ENCODE measurements at places on chromosomes 1 and 21.

GRCh38 chr1:67676287-67676686 is 8.7 kb upstream of the GADD45A start:
- no peak for DNase-seq

- no peak for DNase-seq
Measured at GRCh38 chr1:47224676-47225399, 7.2 kb downstream of the TAL1 start.

DNA sequence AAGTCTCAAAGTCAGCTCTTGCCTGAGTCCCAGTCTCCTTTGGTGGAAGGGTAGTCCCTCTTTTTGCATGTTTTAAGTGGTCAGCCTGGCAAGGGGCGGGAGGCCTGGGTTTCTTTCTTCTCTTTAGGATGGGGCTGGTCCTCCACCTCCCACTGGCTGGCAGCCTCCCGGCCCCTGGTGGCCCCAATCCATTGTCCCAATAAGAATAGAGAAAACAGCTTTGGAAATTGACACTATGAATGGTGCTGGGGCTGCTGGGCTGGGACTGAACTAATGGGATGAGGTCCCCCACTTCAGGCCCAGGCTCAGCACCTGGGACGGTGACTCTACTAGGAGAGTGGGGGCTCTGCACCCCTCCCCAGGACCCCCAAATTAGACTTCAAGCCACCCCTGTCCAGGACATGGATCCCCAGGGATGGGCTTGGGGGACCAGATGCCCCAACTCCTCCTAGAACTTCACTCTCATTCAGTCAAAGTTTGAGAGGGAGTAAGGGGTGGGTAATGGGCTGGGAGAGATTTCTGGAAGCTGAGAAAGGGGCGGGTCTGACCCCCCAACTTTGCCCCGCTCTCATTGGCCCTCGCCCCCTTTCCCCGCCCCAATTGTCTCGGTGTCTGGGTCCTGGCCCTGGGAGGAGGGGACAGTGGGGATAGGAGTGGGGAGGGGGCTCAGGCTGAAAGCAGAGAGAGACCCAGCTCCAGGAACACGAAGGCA is 18.2 kb downstream of the SLC27A3 start:
- no peak for DNase-seq

GRCh38 chr1:159429074-159429861 is 2.7 kb upstream of the OR10J4 start:
- DNase-seq, result no peak

DNA sequence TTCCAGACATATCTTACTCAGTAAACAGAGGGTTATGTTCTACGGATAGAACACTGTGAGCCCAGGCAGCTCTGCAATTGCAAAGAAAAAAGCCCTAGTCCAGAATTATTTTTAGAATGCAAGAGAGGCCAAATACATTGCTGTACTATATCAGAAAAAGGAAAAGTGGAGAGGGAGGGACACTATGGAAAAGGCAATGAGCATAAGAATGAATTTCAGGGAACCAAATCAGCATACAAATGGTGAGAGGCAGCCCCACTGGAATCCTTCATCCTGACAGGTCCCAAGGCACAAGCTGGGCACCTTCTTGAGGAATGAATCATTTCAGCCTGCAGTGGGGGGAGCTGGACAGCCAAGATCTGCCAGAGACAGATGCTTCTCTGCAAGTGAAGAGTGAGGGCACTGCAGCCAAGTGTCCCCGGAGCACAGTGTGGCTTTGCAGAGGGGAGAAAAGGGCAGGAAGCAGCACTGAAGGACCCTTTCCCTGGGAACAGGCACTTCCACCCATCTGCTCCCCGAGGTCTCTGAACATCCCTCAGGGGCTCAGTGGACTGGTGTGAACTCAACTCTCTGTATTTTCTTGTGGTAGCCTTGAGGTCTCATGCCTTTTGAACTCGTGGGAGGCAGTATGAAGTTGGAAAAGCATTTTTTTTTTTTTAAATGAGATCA is 115.6 kb downstream of the XCL2 start:
- peak; percentile 36 for DNase-seq

DNA sequence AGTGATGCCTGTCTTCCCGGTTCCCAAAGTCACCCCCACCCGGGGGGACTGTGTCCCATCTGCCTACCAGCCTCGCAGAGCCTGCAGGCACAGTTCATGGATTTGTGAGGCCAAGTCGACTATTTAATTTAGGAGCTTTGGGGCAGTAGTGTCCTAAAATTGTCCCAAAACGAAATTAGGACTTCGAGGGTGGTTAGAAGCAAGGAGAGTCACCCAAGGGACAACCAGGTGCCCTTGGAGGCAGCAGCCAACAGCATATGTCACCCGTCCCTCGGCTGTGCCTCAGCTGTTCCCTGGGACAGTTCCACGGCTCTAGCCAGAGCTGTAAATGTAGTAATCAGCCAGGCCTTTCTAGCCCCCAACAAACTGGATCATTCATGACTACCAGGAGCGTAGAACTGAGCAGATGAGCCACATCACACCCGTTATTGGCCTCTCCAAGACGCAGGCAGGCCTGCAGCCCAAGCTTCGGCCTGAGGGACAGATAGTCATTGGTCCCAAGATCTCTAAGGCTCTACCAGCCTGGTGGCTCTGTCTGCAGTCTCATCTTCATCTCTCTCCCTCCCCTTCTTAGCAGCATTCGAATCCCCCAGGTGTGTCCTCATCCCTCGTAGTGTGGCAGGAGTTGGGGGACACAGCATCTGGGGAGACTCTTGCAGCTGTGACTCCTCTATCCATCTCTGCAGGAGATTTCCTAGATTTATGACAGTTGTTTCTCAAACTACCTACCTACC is 2.9 kb downstream of the PAX7 start:
- DNase-seq, result no peak

DNA sequence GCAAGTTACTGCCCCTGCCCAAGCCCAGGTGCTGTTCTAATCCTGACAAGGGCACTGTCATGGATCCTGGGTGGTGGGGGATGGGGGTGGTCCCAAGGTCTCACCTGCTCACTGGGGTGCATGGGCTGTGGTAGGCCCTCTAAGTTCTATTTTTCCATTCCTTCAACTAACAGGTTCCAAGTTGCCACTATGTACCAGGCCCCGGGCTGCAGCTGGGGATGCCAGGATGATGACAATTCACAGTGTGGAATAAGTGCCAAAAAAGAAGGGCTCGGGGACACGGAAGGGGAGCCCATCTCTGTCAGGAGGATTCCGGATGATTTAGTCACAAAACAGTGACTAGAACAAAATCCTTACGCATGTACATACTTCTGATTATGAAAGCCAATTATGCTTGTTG is 76.0 kb downstream of the STUM start:
- DNase-seq, result no peak

- DNase-seq, result no peak
Measured at GRCh38 chr1:16158993-16159831, 3.3 kb upstream of the EPHA2 start.

DNA sequence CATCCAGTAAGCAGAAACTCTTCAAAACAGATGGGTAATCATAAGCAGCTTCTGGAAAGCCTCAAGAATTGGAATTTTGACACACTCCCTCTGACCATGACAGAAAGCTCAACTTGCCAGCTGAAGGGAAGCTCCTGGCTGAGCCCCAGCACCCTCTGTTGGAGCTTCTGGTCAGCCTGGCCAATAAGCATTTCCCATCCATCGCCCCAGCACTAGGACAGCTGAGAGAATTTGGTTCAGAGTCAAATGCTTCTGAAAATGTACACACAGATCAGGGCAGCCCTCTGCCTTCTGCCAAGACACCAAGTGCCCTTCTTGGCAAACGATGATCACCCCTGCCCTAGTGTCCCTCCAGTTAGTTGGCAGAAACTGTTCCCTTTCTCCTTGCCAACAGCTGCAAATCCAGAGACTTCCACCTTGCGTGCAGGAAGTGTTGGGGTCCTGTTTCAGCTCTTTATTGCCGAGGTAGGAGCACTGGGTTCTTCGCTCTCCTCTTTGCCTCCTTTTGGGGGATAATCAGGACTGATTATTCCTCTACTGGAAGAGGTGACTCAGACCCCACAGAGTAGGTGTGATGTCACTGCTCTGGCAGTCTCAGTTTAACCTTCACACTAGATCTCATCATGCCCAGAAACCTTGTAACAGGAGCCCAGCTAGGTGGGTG is 11.9 kb downstream of the PIGV start:
- peak; percentile 80 for DNase-seq

DNA sequence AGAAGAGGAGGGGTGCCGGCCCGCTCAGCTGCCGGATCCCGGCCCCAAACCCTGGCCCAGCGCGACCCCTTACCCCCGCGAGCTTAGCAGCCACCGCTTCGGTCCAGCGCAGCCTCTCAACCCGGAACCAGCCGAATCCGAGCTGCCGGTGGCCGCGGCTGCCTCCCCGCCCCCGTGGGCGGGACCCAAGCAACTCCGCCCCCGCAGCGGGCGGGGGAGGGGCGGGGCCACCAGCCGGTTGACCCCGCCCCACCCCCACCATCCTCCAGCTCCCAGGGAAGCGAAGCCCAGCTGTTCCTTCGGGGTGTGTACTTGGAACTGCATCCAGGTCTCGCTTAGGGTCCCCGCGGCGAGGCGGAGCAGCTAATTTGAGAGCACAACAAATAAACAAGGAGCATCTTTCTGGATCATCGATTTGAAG is at the start of gene TRIM62:
Gene TRIM62, minus strand, starts transcription at position 123 of the 421 bp plus-strand sequence. CDS start 611 bp downstream, outside the sequence.
- peak; percentile 90 for DNase-seq

- DNase-seq, result no peak
Measured at GRCh38 chr1:170166518-170167180, 20.9 kb downstream of the NTMT2 start.

GRCh38 chr1:70675737-70676156 is 264.7 kb downstream of the CTH start:
- DNase-seq, result no peak

- DNase-seq, result no peak
Measured at GRCh38 chr1:6347641-6348487, 45.7 kb downstream of the ACOT7 start.

GRCh38 chr1:160282807-160283206 is 2.1 kb downstream of the PEX19 start:
- DNase-seq, result no peak

- DNase-seq, result no peak
Measured at GRCh38 chr1:48600182-48600581, 128.2 kb upstream of the SPATA6 start.

GRCh38 chr1:96557336-96557735 is 164.2 kb upstream of the PTBP2 start:
- DNase-seq, result no peak

DNA sequence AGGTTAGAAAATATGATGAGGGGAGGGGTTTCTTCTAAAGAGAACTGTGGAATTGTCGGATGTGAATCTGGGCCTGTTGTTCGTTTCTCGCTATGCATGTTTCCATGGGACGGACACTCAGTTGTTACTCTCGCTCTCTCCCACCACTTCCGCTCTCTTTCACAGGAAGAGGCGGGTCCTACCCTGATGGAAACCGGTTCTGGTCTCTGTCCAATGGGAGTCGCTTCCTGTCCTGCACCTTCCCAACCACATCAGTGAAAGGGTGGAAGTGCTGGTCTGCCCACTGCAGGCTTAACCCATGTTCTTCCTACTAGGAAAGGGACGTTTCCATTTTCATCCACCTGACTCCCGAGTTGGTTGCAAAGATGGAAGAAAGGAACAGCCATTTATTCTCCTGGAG is 119.4 kb downstream of the KCNJ15 start:
- DNase-seq, result no peak

DNA sequence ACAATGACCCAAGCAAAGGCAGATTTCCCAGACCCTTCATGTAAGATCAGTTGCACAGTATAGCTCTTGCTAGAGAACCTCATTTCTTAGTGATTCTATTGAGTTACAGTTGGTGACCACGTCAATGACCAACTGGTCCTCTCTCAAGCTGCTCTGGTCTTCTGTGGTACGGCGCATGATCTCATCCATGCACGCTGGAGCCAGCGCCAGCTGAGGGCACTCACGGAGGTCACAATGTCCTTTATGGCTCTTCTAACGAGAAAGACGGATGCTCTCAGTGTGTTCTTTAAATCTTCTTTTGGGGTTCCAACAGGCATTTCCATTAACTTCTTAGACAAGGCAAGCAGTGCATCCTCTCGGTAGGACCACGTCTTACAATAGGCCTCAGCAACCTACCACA is 22.3 kb downstream of the CEP104 start:
- no peak for DNase-seq

- DNase-seq, result no peak
Measured at GRCh38 chr1:160049101-160049500, 17.3 kb upstream of the PIGM start.

- DNase-seq, result peak; percentile 75
Measured at GRCh38 chr1:84619383-84620102, 45.3 kb upstream of the CTBS start.

- DNase-seq, result no peak
Measured at GRCh38 chr1:43853161-43853921, 80.3 kb upstream of the ARTN start.

DNA sequence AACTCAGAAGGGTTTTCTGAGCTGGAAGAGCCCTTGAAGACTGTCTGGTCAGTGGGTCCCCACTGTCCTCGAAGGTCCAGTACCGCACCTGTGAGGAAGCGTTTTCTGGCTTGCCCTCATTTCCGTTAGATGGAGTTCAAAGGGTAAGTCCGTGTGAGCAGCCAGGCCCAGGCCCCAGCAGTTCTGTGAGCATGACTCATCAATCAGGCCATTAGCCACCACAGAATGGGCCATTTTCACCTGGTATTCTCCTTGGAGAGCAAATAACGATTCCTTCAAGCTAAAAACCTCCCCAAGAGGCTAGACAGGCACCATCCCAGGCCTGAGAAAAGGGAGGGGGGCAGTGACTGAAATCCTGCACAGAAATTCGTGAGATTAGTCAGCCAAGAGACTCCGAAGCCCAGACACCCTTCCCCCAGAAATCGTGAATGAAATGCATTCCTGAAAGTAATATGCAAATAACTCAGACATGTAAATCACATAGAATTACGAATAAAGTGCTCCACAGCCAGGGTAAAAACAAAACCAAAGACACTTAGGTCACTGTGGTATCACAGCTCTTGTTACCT is 66.0 kb downstream of the BCAR3 start:
- no peak for DNase-seq

DNA sequence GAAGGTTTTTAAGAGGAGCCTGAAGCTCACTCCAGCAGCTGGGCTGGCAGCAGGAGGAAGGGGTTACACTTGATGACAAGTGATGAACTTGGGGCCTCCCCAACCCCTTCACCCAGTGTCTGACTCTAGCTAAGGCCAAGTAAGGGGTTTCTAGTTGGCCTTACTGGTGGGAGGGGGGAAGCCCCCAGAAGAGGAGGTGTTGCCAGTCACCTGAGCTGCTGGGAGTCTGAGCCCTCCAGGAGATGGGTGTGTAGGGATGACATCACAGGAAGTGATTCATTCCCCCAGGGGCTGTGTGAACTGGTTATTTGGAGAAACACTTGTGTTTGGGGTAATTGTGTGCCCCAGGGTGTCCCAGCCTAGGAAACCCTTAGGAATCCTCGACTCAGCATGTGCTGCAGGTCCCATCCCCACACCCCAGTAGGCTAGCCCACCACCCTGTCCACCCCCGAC is 3.1 kb downstream of the PADI1 start:
- DNase-seq, result no peak

- peak; percentile 58 for DNase-seq
Measured at GRCh38 chr1:161784968-161785367, 18.8 kb downstream of the ATF6 start.

DNA sequence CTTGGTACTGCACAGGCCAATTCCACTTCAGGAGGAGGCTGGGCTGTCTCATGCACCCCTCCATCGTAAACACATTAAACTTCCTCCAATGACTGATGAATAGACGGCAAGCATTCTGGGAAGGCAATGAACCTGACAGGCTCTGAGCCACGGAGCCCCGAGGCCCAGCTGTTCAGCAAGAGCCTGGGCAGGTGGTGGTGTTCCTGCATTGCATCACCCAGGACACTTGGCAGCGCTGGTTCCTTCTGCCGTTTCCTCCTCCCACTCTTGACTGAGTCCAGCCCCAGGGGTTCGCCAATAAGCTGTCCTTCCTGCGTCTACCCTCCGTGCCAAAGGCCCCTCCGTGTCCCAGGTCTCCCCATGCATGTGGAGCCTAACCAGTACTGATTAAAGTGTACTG is 109.8 kb downstream of the JAK1 start:
- DNase-seq, result no peak

- no peak for DNase-seq
Measured at GRCh38 chr1:229431284-229432115, 2.4 kb downstream of the ACTA1 start.

Data from Ammon's horn (tissue), 1 donor.